ENCODE measurements at places on chromosomes 5 and 9. TPM values are rescaled to one million over a fixed set of nuclear protein-coding genes. Genes with fewer than 3 reads are reported as not detected.

Gene OR1Q1
- total RNA-seq, result not detected

Gene ANKRD55
- total RNA-seq, result 11.9 TPM

Gene MYMK
- not detected for total RNA-seq

- DNase-seq, result no peak
Measured at GRCh38 chr9:24011881-24012280, 185.8 kb upstream of the ELAVL2 start.

- no peak for DNase-seq
Measured at GRCh38 chr9:126524353-126525077, 89.2 kb upstream of the LMX1B start.

DNA sequence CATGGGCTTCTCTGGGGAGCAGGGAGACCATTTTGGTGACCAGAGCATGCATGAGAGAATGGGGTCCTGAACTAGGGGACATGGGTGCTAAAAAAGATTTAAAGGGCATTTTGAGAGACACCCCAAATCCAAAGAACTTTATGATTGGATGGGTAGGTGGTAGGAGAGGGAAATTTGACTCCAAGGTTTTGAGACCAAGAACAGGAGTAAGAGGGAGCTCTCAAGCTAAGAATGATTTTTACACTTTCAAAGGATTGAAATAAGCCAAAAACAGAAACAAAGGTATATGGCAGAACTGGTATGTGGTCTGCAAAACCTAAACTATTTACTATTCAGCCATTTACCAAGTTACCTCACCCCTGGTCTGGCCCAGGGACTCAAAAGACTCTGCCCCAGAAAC, 318.2 kb upstream of the CLINT1 start:
- no peak for DNase-seq

DNA sequence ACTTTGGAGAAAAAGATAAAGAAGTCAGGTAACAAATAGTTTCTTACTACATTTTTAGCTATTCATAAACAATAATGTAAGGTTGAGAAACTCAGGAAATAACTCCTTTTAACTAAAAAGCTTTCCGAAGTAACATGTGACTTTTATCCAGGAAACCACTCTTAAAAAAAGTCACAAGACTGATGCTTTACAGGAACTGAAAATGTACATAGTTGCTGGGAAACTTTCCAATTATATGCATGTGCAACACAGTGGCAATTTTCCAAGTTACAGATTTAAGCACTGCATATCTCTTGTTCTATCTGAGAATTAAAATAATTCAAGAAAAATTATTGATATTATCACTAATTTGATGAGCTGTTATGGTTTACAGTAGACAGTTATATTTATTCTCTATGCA, 105.2 kb downstream of the CDH10 start:
- DNase-seq, result no peak

DNA sequence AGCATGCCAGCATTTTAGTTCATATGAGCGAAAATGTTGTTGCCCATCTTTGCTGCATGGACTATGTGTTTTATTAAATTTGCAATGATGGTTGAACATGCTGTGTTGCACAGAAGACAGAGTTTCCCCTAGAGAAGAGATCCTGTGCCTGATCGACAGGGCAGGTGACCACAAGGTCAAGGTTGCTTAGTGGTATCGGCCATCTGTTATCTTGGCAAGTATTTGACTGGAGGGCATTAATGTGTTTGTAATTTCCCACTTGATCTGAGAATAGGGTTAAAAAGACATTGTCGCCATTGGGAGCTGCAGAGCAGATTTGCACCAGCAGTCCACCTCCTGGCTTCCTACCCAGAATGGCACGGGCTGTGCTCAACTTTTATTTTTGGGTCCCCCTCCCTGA, 1523.6 kb upstream of the WWC1 start:
- no peak for DNase-seq

GRCh38 chr5:160926428-160926827, 74.4 kb upstream of the ATP10B start:
- no peak for DNase-seq

- no peak for DNase-seq
Measured at GRCh38 chr9:120971938-120972337, 45.3 kb upstream of the TRAF1 start.

- no peak for DNase-seq
Measured at GRCh38 chr5:88691230-88691582, 191.8 kb downstream of the MEF2C start.

DNA sequence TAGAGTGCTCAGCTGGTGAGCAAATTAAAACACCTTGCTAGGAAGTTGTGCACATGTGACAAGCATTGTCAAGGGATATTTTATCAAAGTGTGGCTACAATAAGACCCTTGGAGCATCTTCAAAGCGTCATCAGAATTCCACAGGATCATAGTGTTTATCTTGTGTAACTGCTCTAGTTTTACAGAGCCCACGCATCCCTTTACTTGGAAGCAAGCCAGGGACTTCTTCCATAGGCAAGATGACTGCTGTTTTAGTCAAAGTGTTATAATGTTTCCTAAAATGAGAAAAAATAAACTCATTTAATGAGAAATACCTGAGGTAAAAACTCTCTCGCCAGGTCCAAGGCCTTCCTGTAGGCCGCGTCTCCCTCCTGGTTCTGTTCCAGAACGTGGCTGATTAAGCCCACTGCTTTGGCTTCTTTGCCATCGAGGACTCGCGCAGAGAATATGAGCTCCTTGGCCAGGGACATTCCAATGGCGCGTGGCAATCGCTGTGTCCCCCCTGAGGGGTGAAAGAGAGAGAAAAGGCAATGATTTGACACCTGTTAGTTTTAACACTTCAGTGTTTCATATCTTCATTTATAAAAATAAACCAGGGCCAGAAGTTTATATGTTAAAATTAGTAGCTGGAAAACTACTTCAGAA, 141.1 kb downstream of the AUH start:
- DNase-seq, result no peak

GRCh38 chr5:89353837-89354551, 471.0 kb upstream of the MEF2C start:
- no peak for DNase-seq

DNA sequence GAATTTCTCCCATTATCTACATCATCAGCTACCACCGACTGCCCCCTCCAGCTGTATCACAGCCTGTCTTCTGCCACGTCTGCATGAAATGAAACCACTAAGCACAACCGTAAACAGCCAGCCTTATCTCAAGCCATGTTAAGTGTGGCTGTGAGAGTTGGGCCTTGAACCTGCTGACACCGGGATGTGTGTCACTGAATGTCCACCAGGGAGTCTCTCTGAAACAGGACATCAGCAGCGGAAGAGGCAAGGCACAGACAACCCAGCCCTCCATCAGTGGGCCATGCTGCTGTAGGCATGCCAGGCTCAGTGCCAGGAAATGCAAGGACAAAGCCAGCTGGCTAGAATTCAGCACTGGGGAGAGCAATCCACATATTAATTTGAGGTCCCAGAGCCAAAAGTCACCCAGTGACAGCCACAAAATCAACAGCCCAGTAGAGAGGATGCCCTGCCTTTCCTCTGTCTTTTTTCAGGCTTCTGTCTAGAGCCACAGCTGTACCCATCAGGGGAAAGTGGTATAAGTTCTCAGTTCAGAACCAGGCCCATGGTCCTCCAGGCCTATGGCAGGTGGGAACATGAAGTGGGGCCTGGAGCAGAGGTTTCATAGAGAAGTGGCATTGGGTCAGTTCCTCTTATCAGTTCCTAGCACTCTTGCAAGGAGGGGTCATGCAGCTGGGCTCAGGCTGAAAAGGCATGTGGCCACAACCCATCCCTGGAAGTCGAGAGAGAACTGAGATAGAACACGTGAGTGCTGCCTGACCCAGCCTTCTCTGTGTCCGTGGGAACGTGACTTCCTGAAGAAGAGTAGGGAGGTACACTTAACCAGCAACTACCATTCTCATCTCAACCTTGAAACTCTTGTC, 199.4 kb downstream of the ESM1 start:
- DNase-seq, result no peak
